ENCODE measurements at places on chromosomes 6 and 20. TPM values are rescaled to one million over a fixed set of nuclear protein-coding genes. Genes with fewer than 3 reads are reported as not detected.

MYL9 gene
- 44.2 TPM for total RNA-seq

DNA sequence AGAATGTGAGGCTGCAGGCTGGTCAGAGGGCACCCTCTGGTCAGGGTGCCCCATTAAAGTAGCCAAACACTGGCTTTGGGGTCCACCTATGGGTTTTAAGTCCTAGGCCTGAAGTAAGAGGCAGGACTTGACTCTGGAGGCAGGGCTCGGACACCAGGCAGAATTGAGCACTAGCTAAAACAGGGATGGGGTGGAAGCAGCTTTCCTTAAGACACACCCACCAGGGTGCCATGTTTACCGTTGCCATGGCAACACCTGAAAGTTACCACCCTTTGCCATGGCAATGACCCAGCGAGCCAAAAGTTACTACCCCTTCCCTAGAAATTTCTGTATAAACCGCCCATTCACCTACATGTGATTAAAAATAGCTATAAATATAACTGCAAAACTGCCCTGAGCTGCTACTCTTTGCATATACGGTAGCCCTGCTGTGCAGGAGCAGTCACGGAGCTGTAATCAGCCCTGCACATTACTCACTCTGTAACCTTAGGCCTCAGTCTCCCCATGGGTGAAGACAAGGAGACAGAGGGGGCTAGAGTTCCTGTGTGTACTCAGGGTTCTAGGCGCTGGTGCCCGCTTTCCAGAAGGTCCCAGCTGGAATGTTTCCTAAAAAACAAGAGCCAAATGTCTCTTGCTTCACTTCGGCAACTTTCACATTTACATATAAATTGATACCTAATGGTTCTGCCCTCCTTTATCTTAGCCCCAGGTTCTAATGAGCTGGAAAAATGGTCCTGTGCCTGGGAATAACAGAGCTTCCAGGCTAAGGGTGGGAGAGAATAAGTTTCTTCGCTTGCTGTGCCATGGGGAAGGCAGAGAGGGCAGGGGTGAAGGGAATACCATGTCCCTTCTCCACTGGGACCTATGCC is 27.2 kb upstream of the SRSF6 start:
- DNase-seq: no peak

PERP gene
- total RNA-seq: 27.9 TPM

- DNase-seq: no peak
Observed at GRCh38 chr6:45882671-45883070, 133.0 kb downstream of the CLIC5 start.

ZC3H12D gene
- 0.95 TPM for total RNA-seq

- no peak for DNase-seq
Observed at GRCh38 chr20:50578061-50578777, 68.0 kb downstream of the PTPN1 start.

DNA sequence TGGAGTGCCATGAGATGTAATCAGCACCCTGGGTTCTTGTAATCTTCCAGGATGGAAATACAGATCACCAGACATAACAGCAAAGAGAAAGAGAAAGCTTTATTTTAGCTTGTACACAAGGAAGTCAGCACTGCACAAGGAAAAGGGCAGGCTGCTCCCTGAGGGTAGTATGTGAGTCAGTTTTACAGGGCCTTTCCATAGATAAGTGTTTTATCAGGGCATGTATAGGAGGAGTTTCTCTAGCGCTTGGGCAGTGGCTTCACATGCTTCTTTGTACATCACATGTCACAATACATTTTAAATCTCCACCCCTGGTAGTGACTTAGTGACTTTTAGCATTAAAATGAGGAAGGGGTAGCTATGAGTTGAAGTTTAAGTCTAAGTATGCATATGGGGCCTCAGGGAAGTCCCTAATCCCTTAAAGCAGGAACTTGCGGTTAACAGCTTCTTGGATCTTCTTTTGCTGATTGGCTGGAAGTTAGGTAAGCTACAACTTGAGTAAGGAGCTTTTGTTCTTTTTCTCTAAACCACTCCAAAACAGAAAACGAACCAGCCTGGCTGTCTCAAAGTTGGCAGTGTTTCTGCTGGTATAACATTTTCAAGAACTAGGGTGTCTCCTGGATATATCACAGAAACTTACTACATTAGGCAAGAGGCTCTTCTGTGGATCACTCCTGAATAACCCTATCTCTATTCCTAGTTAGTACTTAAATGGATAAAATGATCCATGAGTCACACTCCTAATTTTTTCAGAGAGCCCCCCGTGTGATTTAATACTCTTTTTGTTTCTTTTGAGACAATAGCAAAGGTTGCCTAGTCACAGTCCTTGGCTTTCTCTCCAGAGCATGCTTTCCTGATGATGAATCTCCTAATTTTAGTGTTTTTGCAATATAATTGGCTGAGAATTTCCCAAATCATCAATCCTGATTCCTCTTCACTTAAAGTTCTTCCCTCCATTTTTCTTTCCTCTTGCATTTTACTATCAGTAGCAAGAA is 60.2 kb downstream of the MRAP2 start:
- no peak for DNase-seq

SLC22A2 gene
- total RNA-seq: not detected
